ENCODE measurements at places on chromosomes 4 and X.

DNA sequence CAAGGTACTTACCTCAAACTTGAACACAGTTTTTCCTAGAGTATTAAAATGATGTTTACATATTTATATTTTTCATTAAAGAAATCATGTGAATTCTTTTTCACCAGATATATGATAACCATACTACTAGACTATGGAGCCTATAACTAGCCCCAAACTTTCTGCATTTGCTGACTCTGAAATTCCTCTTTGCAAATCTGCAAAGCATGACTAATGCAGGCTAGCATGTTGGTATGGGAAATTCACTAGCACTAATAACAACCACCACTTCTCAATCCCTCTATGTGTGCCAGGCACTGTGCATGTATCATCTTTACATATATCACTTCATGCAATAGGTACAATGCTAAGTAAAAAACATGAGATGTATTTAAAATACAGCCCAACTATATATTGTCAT lies 51.1 kb downstream of the SLC10A7 start:
- no peak for DNase-seq

GRCh38 chr4:41877020-41877796 lies 58.0 kb upstream of the TMEM33 start:
- DNase-seq = no peak

DNA sequence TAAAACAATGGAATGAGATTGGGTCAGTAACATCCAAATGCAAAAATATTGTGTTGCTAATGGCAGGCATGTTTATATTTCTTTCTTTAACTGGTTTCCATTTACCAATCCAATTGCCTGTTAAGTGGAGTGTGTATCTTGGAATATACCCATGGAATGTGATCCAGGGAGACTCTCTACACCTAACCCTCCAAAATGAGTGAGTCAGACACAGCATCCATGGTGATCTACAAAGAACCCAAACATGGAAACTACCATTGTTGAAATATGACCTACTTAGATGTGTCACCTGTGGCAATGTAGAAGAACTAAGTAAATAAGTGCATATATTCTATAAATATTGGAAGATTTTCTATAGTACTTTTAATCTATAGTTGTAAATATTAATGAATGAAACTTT lies 110.3 kb downstream of the AREG start:
- DNase-seq = no peak

DNA sequence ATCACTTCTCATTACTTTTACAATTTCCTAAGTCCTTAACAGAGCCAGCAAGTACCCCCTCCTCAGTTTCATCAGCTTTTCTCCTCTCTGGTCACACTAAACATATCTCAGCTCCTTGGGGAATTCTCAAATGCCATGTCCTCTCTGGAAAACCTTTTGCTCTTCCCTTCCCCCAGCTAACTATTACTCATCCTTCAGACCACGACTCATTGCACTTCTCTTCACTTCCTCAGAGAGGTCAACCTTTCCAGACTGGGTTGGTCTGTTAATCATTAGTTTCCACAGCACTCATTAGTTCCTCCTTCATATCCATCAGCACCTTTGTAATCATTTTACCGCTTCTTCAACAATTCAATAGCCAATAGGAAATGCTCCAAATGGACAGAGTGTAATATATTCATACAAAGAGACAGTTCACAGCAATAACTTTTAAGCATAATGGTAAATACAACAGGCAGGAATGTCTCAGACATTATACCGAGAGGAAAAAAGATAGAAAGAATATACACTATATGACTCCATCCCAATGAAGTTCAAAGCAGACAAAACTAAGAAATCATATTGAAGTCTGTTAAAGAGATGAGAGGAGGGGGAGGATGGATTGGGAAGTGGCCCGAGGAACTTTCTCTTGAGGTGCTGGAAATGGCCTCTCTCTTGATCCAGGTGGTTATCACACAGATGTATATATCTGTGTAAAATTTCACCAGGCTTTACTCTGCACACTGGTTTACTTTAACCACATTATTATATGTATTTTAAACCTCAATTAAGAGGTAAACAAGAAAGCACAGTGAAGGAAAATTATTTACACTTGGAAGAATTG lies 39.6 kb downstream of the DDX60L start:
- no peak for DNase-seq

DNA sequence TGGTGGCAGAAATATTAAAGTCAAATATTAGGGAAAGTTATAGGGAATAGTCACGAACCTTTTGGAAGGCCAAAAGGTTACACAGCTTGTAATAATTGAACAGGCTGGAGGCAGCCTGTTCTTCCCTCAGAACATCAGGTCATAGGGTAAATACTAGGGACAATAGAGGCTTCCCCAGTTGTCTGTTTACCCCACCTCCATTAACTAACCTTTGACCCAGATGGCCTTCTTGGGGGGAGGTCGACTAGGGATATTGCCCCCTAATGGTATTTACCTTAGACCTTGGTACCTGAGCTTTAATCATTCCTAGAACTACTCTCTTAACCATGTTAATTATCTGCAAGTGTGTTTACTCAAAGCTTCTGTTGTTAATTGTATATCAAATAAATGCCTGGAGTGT lies 26.0 kb downstream of the C4orf17 start:
- no peak for DNase-seq

GRCh38 chrX:151458824-151459223 lies 61.8 kb downstream of the VMA21 start:
- no peak for DNase-seq

DNA sequence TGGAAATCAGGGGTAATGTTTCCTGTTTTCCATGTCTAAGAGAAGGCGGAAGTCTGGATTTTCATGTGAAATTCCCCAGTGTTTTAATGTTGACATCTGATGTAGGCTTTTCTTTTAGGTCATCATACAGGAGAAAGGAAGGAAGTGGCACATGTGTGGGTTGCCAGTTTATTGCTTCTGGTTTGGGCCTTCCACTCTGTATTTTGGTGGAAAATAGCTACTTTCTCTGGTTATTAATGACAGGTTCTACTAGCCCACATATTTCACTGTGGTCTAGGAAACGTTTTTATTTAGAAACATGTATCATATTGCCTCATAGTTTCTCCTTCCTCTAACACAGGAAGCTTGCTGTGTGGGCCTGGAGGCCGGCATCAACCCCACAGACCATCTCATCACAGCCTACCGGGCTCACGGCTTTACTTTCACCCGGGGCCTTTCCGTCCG lies 7.2 kb downstream of the PDHA1 start:
- peak; percentile 44 for DNase-seq

DNA sequence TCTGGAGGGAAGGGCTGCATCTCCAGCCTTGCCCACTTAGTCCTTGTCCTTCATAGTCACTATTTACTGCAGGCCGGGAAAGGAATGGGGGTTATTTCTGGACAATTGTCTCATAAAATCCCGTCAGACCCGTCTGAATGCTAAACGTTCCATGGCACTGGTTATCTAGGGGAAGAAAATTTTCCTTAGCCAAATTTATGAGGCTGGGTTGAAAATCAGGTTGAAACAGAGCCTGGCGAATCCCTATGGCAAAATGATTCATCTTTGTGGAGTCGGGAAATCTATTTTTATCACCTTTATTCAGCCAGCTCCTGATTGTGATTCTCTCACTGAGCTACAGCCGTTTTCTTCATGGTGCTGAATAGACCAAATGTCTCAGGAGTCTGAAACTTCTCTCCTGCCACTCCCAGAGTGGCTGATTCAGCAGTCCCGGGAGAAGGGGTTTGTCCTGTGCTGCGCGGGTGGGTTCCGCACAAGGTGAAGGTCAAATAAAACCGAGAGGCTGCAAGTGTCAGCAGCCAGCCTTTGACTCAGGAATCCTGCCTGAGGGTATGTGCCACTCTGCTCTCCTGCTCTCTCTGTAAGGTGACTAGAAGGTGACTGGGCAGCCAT lies 1.0 kb downstream of the LIMCH1 start:
- DNase-seq = no peak

- DNase-seq = no peak
These were observed 10.3 kb downstream of the ELOVL6 start for GRCh38 chr4:110188113-110188512.

DNA sequence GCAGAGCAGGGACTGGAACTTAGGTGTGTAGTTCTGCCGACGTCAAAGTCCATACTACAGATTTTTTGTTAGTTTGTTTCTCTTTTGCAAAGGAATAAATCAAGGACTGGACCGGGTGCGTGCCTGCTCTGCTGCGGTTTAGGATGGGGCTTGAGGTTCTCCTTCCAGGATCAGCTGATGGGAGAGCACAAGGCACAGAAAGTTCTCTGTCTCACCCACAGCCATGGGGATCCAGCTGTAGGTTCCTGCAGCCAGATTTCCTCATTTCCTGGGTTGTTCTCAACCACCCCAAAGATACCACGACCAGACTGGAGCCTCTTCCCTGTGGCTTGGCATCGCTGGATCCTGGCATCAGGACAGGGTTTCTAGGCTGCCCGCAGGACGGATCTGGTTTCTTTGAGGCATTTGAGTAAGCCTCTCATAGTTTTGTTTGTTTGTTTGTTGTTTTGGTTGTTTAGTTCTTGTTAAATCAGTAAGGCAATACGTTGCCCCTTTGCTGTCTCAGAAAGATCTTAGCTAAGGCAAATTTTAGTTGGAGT lies 789 bp upstream of the SRPX start:
- DNase-seq = no peak

GRCh38 chr4:11408233-11408967 lies 20.3 kb downstream of the HS3ST1 start:
- no peak for DNase-seq

DNA sequence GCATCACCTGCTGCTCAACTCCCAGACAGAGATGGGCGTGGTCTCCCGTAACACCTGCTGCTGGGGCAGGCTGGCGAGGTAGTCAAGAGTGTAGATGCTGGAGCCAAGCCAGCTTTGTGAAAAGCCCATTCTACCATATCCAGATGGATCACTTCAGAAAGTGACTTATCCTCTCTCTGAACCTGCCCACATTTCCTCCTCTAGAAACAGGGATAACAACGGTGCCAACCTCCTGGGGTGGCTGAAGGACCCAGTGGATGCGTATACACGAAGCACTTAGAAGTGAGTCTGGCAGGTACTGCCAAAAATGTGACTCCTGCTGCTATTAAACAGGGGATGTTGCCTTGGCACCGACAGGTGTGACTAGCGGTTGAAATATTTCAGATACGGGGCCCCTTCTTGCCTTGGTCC lies 95.8 kb downstream of the SORBS2 start:
- DNase-seq = no peak

- no peak for DNase-seq
These were observed 5.7 kb upstream of the PPEF1 start for GRCh38 chrX:18701621-18702361.

DNA sequence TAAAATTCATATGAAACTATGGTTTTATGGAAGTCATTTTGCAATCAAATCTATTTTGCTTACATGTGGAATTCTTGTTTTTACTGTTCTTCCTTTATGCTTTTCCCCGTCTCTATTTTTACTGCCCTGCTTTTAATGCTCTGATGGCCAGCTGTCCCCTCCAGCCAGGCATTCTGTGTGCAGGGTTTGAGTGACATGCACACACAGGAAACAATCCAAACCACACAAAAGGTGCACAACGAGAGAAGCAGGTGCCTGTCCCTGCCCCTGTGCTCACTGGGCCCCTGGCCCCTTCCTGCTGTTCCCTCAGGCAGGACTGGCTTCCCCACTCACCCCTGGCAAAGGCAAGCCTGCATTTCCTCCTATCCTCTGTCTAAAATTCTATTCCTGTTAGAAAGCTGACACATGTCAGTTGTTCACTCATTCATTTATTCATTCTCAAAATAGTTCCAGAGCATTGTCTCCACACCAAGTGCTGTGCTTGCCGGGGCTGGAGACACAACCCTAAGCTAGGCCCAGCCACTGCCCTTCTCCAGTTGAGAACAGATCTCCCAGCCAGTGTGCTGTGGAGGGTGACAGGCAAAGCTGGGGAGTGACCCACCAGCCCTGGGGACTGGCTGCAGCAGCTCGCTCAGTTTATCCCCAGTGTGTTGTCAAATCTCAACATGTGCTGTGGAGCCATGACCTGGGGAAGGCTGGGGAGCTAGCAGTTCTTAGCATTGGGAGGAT lies 346.3 kb downstream of the FBXW7 start:
- DNase-seq = no peak

DNA sequence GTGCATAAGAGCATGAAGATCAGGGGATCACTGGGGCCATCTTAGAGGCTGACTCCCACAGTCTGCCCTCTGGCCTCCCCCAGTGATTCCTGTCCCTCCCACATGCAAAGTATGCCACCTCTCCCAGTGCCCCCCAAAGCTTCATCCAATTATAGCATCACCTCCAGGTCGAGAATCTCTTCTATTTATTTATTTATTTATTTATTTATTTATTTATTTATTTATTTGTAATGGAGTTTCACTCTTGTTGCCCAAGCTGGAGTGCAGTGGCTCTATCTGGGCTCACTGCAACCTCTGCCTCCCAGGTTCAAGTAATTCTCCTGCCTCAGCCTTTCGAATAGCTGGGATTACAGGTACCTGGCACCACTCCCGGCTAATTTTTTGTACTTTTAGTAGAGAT lies 50.1 kb downstream of the BCORL1 start:
- DNase-seq = no peak

- DNase-seq = no peak
These were observed 81.3 kb upstream of the LIMCH1 start for GRCh38 chr4:41456559-41457101.

- no peak for DNase-seq
These were observed 28.7 kb downstream of the PDLIM5 start for GRCh38 chr4:94480362-94480951.

DNA sequence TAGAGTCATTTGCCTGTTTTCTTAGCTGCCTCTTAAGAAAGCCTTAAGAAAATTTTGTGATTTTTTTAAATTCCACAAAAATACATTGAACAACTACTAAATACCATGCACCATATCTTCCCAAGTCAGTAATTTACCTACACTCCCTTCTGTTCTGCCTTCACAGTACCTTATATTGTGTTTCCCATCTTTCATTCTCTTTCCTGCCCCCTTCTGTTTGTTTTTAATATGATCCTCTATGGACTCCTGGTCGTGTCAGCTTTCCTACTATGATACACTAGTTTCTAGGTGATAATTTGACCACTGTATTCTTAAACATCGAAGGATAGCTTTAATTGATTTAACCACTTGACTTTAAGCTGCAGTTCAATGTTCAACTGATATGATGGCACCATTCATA lies 297.7 kb upstream of the HAND2 start:
- no peak for DNase-seq

GRCh38 chr4:53573696-53574095 lies 17.6 kb downstream of the LNX1 start:
- DNase-seq = no peak

GRCh38 chr4:87258677-87259076 lies 38.3 kb upstream of the KLHL8 start:
- no peak for DNase-seq

DNA sequence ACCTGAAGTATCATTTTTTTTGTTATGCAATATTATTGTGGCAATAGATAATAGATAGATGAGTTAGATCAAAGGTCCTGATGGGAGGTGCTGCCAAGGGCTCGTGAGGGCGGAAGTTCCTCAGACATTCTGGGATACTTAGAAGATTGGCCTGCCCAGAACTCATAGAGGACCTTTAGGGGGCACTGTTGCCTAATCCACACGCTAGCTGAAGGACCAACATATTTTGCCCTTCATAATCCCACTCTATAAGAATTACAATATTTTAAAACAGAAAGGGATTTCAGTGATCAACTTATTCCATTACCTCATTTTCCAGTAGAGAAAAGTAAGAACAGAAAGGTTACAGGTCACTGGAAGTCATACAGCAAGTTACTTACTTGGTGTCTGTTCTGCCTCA lies 22.9 kb upstream of the COX7B2 start:
- peak; percentile 20 for DNase-seq

GRCh38 chr4:47122592-47123291 lies 91.4 kb downstream of the GABRB1 start:
- peak; percentile 75 for DNase-seq

GRCh38 chr4:45569619-45570018 lies 554.2 kb downstream of the GABRG1 start:
- DNase-seq = no peak

Data from activated CD4-positive, alpha-beta T cell treated with anti-CD3 and anti-CD28 coated beads, Interleukin-10, Interleukin-2, amounts not matched to agents 100 ng/mL and 50 ng/mL, durations not matched to agents 16 hours and 8 hours (primary cell).